Stimulated activated CD4-positive, alpha-beta T cell treated with anti-CD3 and anti-CD28 coated beads, TNF-alpha, amount 100 ng/mL, for 4 hours (primary cell): ENCODE measurements at places on chromosomes 4 and X.

GRCh38 chrX:131812847-131813825 lies 210.0 kb upstream of the STK26 start:
- DNase-seq = peak; percentile 56

DNA sequence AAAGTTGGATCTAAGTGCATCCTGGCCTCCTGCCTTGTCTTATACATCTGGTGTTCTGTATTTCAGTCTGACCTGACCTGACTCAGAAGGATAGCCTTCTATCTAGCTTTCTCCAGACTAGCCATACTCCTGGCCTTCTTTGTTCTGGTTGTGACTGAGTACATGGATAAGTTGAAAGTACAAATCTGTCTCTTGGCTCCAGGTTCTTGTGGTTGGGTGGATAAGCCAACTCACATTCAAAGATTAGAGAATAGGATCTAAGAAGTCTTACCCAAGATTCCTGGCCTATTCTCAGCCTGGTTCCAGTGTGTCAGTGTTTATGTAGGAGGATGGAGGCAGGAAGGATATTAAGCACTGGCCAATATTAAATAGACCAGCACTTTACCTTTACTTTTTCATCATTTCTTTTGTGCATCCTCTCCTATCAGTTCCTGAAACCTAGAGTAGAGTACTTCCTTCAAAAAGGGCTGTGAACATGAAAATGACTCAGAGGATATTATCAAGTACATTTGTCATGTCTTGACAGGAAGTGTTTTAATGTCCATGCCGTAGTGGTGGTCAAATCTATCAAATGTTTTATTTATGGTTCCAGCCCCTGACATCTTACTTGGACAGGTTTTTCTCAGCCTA lies 123.5 kb downstream of the IL15 start:
- no peak for DNase-seq

- DNase-seq = no peak
Observed at GRCh38 chr4:89497517-89498308, 190.1 kb upstream of the GPRIN3 start.

DNA sequence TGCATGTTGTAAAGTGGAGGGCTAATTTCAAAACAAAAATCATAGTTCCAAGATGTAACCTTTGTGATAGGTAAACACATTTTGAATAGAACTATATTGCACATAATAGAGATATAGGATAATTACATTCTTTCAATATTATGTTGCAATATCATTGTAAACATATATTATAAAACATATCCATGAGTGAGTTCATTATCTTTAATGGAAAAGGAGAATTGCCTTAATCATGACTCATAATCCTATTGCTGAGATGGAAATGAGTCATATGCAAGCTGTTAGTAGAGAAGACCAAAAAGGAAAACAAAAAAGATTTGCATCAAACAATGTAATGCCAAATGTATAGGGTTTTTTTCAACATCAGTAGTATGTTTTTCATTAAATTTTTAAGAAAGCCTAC lies 73.7 kb upstream of the WDR44 start:
- DNase-seq = no peak

GRCh38 chr4:151175233-151175632 lies 75.8 kb downstream of the RPS3A start:
- no peak for DNase-seq

GRCh38 chr4:114780205-114780604 lies 181.6 kb downstream of the UGT8 start:
- DNase-seq = no peak

GRCh38 chrX:13538414-13538813 lies 31.0 kb upstream of the EGFL6 start:
- DNase-seq = no peak

- DNase-seq = no peak
Observed at GRCh38 chr4:1862055-1862911, 6.3 kb upstream of the LETM1 start.

DNA sequence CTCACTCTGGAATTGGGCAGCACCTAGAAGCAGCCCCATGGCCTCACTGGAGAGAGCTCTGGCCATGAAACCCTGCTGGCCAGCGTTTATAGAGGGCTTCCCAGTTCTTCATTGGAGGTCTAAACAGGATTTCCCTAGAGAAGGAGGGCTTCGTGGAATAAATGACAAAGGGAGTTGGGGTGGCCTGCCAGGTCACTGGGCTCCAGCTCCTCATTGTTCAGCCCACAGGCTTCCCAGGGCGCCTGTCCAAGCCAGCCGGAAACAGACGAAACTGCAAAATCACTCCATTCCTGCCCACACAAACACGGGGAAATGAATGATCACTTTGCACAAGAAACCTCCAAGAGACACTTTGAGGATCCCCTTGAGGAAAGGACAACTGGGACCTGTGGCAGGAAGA lies 189.7 kb downstream of the TSPAN5 start:
- no peak for DNase-seq

GRCh38 chrX:104432321-104432720 lies 133.7 kb upstream of the IL1RAPL2 start:
- no peak for DNase-seq

- no peak for DNase-seq
Observed at GRCh38 chr4:4268776-4269175, 20.8 kb upstream of the TMEM128 start.

DNA sequence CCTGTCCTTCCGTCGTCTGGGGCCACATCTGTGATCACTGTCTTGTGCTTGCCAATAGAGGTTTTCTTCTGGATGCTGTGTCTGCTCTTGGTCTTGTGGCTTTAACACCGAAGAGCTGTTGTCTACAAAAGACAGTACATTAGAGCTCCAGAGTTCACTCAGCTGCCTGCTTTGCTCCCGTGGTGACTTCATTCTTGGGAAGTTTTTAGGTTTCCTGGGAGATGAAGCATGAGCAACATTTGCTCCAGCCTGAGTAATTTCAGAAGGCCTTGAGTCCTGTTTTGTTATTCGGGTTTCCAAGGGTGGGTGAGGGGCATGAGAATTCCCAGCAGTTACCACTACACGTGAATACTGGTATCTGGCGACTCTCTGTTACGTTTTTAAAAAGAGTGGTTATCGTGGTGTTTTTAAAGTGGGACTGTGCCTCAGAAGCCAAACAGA lies 189.2 kb downstream of the SHROOM3 start:
- no peak for DNase-seq

DNA sequence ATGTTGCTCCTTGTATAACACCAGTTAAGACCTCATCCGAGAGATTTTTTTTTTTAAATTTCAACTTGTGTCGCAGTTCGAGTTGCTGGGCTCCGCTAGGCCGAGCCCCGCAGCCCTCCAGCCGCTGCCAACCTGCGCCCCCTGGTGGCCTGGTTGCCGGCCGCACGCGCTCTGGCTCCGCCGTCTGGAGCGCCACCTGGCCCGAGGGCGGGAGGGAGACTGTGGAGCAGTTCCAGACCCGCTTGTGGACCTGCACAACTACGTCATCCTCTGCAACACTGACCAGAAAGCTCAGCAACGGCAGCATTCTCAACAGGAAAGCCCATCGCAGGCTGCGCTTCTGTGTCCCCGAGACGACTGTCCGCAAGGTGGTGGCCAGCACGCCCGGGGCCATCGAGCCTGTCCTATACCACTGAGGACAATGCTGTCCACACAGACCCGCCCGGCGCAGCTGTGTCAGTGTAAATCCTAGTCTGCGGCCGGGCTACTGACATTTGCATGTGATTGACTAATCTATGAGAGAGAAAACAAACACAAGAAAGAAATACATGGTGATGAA lies 39.1 kb downstream of the ARL9 start:
- DNase-seq = peak; percentile 71

GRCh38 chr4:86959588-86960500 lies 25.0 kb downstream of the AFF1 start:
- DNase-seq = no peak

GRCh38 chr4:30815685-30816084 lies 95.5 kb downstream of the PCDH7 start:
- DNase-seq = no peak

GRCh38 chrX:16022580-16023200 lies 100.7 kb upstream of the GRPR start:
- no peak for DNase-seq

DNA sequence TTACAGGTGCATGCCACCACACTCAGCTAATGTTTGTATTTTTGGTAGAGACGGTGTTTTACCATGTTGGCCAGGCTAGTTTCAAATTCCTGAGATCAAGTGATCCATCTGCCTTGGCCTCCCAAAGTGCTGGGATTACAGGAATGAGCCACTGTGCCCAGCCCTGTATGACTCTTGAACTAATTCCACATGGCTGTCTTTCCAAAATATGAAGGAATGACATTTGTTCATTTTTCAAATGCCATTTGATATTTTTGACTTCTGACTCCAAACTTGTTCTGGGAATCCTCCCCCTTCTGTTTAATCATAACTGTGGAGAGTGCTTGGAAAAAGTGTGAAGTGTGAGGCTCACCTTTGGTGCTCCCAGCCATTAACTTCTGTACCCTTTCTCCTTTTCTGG lies 119.2 kb downstream of the NHS start:
- DNase-seq = no peak

DNA sequence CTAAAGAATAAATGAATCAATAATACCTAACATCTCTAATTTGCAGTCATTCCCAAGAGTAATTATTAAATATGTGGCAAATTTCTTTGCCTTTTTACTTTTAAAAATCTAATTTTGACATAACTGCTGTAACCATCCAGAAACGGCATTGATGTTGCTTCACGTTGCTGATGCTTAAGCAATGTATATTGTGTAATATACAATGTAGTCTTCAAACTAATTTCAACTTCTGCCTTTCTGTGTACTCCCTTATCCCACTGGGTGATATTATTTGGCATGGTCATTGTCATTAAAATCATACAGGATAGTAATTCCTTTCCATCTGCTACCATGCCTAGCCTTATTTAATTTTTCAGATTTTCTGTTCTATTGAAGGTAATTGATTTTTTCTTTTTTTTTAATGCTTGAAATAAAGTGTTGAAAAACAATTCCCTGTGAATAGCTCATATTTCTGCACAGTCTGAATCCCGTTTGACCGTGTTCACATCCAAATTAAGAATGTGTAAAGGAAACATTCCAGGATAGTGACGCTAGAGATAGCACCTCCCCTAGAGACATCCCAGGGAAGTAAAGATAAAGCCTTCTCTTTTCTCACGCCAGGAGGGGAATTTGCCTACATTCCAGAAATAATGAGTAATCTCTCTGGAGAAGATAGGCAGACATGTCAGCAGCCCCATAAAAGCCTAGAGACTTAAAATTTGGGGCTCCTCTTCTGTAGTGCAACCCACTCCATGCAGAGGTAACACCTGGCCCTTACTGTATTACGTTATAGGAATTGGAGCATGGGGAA lies 8.6 kb downstream of the FAM200B start:
- DNase-seq = no peak

GRCh38 chr4:108693819-108694218 lies 43.4 kb downstream of the OSTC start:
- no peak for DNase-seq

DNA sequence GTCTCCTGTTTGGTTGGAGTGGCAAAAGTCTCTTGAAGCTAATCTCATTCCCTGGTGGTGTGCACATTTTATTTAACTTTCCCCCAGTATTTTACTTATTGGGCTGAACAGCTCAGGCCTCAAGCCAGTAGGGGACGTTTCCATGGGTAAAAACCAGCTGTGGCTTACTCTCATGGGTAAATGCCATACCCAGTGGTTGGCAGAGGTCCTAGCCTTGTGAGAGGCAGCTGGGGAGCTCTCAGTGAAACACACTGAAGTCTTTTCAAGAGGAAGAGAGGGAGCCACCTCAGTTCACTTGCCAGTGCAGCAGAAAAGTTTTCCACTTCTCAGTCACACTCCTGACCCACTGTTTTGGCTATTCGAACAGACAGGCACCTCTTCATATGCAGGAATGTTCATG lies 1964.2 kb downstream of the ARAP2 start:
- no peak for DNase-seq

DNA sequence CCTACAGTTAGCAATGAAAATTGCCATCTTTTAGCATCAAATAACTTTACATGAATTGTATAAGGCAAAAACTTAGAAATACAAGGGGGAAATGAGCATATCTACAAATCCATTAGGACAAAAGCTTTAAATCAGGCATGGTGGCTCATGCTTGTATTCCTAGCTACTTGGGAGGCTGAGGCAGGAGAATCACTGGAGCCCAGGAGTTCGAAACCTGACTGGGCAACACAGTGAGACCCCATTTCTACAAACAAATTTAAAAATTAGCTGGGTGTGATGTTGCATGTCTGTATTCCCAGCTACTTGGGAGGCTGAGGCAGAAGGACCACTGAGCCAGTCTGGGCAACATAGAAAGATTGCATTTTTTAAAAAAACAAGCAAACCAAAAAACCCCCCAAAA lies 61.3 kb downstream of the EIF4E start:
- no peak for DNase-seq

DNA sequence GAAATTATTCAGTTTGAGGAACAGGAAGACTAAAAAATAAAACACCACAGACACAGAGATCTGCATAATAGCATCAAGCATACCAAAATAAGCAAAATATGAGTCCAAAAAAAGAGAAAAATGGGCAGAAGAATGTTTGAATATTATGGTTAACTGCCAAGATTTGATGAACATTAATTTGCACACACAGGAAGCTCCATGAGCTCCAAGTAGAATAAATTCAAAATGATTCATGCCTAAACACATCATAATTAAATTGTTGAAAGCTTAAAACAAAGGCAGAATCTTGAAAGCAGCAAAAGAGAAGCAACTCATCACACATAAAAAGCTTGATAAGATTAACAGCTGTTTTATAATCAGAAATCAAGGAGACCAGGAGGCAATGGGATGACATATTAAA lies 156.6 kb upstream of the ARSJ start:
- no peak for DNase-seq

- no peak for DNase-seq
Observed at GRCh38 chr4:150582873-150583286, 929 bp downstream of the MAB21L2 start.

- DNase-seq = no peak
Observed at GRCh38 chr4:132592850-132593249, 556.2 kb upstream of the PCDH10 start.

DNA sequence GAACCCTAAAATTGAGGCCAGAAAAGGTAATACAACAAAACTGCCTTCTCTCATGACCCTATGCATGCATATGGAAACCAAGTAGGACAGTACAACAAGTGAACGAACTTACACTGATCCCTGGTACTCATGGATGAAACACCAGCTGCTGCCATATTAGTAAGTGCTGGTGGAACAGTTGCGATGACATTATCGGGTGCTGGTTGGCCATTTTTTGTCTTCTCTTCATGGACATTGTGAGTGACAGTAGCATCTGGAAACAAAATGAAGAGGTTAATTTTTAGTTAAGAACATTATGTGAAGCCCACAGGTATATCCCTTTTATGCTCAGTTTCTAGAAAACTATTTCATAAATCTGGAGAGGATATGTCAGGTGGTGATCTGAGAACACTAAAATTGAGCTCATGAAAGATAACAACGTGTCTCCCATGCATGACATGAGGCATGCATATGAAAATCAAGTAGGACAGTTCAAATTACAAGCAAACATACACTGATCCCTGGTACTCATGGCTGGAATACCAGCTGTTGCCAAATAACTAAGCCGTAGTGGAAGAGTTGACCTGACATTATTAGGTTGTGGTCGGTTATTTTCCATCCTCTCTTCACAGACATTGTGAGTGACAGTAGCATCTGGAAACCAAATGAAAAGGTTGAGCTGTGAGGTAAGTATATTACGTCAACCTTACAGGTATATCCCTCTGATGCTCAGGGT lies 74.2 kb upstream of the CT45A1 start:
- DNase-seq = no peak
